Erythroblast (primary cell): ENCODE measurements at places on chromosomes 2 and 18.

GRCh38 chr2:19408592-19408991, 50.2 kb upstream of the OSR1 start:
- DNase-seq: no peak

DNA sequence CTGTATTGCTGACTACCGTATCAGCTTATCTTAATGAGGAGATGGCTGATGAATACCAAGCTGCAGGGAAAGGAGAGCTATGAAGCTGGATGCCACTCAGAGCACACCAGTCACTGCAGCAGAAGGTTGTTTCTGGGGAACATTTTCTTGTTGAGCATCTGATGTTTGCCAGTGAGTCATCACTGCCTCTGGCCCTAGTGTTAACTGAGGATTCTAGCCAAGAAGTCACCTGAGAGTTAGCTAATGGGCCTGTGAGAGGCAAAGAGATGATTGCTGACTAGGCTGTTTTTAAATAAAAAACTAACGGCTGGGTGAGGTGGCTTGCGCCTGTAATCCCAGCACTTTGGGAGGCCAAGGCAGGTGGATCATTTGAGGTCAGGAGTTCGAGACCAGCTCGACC, 37.9 kb downstream of the CCDC150 start:
- no peak for DNase-seq

DNA sequence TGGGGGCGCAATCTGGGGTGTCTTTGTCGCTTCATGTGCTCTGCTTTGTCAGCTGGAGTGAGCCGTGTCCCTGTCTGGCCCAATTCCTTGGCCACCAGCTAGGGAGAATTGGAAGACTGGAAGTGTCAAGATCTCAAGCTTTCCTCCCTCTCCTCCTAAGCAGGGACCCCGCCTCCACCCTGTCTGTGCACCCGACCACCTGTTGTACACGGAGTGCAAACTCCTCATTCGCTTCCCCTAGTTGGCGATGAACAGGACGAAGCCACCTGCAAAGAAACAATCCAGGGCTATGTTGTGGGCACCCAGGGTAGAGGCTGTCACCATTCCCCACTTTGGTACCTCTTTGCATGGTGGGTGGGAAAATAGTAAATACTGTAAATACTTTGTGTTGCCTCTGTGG, 1.7 kb upstream of the DQX1 start:
- no peak for DNase-seq

GRCh38 chr2:66283787-66284186, 151.1 kb upstream of the MEIS1 start:
- no peak for DNase-seq

GRCh38 chr2:150473767-150474166, 13.7 kb downstream of the RND3 start:
- no peak for DNase-seq

DNA sequence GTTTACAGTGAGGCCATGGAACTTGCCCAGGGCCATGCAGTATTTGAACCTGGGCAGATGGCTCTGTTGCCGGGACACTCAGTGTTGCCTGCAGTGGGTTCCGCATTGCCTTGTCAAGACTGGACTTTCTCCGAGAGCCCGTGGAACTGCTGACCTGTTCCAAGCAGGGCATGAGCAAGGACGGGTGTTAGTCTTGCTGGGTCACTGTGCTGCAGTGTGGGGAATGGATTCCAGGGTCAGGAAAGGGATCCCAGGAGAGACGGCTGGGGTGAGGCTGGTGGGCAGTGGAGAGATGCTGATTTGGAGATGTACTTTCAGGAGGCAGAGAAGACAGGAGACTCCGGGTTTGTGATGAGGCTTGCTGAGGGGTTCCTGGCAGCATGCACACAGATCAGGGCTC, 348.7 kb upstream of the HS6ST1 start:
- DNase-seq: no peak

GRCh38 chr2:241185961-241186360, 2.5 kb upstream of the ANO7 start:
- DNase-seq: no peak

DNA sequence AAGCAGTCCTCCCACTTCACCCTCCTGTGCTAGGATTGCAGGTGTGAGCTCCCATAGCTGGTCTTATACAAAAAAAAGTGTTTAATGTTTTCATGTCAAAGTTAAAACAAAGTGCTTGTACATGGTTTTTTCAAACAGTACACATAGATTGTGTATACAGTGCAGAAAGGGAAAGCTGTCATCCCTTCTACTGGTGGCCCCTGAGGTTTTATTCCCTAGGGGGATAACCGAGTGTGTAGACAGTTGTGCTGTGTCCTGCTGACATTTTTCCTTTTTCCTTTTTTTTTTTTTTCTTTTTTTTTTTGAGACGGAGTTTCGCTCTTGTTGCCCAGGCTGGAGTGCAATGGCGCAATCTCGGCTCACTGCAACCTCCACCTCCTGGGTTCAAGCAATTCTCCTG, 10.8 kb downstream of the TUBB6 start:
- no peak for DNase-seq

DNA sequence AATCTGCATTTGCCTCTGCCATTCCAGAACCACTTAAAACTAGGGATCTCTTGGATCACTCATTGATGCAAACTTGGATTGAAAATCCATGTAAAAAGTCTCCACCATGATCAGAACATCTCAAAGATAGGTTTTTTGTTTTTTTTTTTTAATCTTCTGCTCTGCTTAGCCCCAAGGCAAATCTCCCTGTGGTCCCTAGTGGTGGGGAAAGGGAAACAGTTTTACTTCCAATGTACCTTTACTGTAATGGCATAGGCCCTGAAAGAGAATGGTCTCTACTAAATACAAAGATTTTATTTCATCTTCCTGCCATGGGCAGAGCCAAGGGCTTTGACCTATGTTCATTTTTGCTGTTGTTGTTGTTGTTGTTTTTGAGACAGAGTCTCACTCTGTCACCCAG, 78.4 kb downstream of the KANSL1L start:
- DNase-seq: no peak

DNA sequence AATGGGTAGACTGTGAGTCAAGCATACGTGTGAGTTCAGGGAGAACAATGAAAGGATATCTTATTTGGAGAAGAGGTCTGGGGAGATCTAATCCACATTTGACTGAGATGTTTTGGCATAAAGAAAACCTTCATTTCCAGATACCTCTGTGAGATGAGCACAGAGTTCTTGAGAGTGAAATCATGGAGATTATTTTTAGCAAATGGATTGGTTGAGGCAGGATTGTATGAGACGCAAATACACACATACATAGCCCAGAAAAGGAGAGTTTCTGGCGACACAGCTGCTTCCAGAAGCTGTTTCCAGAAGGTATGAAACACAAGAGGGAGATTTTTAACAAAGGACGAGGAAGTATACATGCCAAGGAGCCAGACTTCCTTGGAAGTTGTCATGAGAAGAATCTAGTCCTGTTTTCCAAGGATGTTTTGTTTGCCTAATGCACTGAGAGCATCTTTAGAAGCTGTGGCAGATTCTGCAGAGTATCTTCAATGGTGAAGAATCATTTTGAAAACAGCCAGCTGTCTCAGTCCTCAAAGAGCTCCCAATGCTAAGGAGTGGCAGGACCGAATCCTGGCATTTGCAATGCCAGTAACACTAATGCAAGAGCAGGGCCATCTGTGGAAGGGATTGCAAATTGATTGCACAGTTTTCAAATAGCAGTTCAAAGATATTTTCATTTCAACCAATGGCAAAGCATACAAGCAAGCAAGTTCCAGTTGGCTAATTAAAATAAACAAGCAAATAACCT, 177.2 kb downstream of the SETBP1 start:
- DNase-seq: no peak

DNA sequence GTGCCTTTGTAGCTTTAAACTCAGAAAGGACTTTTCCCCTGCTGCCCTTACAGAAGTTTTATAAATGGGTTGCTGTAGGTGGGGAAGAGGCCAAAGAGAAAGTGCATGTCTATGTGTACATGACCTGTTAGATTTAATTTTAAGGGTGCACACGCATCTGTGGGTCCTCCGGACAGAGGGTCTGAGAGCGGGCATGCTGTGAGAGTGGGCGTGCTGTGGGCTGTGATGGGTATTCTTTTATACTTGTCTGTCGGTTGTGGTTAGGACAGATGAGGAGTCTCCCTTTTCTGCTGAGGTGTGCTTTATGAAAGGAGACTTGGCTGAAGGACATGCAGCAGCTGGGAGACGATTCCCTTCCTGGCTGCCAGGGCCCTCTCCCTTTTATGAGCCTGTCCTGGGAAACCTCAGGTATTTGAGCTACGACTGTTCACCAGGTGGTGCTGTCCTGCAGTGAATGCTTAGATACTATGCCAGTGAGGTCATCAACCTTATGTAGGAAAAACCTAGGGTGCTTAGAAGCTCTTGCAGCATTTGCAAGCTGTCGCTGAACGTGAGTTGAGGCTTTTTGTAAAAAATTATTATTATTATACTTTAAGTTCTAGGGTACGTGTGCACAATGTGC, 67.5 kb downstream of the TANC1 start:
- DNase-seq: peak; percentile 53

GRCh38 chr2:14492920-14493503, 139.5 kb upstream of the LRATD1 start:
- DNase-seq: no peak
